Osteocyte (in vitro differentiated cells): ENCODE measurements at places on chromosomes 16 and 17.

DNA sequence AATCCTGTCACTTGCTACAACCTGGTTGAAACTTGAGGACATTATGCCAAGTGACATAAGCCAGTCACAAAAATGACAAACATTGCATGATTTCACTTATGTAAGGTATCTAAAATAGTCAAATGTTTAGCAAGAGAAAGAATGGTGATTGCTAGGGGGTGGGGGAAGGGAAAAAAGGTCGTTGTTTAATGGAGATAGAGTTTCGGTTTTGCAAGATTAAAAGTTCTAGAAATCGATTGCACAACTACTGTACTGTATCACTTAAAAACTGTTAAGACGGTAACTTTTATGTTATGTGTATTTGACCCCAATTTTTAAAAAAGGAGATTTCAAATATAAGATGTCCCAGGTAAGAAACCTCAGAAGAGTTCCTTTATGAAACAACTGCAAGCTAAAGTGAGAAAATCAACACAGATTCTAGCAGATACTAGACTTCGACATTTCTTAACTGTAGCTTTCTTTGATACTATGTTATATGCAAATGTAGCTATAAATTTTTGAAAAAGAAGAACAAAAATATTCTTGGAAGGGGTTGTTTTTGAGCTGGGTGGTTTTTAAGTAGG is 5.9 kb downstream of the MEOX1 start:
- DNase-seq = no peak

- no peak for DNase-seq
Measured at GRCh38 chr17:56540836-56541235, 52.7 kb upstream of the NOG start.

GRCh38 chr16:85767531-85767930 is 16.6 kb upstream of the C16orf74 start:
- no peak for DNase-seq

DNA sequence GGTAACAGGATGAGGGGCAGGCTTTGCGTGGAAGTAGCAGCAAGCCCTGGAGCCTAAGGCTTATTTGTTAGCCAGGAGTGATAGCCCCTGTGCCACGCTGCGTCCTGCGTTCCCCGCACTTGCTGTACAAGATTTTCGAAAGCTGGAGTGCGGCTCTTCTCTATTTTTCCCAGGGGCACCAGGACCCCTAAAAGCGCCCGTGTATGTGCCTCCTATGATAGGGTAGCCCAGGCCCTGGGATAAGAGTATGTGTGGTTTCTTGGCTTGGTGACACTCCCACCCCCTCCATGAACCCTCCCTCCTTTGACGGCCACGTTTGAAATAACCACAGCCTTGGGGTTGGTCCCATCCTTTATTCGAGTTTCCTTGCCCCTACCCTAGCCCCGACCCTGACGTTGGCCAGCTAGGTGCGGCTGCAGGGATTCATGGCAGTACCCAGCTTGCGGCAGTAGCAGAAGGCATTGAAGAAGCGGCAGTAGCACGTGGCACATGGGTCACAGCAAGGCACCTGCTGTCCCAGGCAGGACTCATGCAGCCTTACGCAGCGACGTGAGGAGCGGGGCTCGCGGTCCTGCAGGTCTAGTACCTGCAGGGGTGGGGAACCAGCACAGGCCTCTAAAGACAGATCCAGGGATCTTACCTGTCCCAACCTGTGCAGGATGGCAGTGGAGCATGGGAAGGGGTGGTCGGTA is 968 bp downstream of the AGRP start:
- no peak for DNase-seq

DNA sequence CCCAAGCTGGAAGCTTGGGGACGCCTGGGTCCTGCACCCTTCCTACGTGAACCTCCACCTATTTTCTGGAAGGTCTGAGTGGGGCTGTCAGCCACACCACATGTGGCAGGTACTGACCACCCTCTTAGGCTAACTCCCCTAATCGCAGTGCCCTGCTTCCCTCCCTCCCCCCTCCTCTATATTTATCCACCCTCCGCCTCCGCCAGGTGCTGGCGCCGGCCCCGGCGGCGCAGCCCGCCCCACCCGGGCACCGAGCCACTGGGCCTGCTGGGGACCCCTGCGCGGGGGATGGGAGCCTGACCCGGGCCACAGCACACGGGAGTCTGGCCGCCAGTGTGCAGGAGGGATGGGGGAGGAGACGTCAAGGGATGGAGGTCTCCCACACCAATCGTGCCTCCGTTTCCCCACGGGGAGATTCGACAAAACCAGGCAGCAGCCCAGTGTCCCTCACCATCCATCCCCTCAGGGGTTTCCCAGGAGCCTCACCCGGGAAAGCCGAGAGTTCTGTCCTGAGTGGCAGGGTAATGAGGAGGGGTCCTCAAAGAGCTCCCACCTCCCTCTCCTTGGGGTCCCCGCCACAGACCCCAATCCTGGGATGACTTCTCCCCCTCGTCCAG is 1.3 kb downstream of the PLEKHH3 start:
- no peak for DNase-seq

DNA sequence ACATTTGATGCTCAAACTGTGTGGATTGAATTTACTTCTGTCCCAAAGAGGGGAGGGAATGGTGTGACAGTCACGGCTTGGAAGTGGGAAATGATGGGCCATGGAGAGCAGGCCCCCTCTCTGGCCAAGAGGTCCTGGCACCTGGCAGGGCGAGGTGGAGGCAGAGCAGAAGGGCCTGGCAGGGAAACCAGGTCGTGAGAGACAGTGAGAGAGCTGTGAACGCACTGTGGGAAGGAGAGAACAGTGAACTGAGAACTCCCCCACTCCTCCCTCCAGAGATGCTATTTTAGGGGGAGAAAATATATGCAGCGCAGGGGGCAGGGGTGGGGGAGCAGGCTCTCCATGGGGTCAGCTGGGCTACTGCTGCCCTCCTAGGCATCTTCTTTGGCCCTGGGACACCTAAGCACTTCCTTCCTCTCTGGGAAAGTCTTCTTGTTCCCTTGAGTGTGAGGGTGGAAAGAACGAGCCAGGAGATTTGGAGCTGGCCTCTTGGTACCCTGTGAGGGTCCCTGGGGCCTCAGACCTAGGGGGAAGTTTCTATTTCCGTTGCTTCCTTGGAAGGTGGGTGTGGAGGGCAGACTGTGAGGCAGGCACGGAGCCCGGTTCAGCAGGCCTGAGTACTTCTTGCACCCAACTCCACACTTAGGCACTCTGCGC is 17.2 kb upstream of the TBX21 start:
- DNase-seq = no peak

- DNase-seq = no peak
Measured at GRCh38 chr16:79618692-79619050, 18.1 kb upstream of the MAF start.

- no peak for DNase-seq
Measured at GRCh38 chr16:48836636-48837035, 226.7 kb upstream of the N4BP1 start.

GRCh38 chr17:47736501-47737495 is 3.8 kb downstream of the TBX21 start:
- DNase-seq = peak; percentile 63

- DNase-seq = no peak
Measured at GRCh38 chr17:79619636-79620206, 8.9 kb upstream of the RBFOX3 start.

DNA sequence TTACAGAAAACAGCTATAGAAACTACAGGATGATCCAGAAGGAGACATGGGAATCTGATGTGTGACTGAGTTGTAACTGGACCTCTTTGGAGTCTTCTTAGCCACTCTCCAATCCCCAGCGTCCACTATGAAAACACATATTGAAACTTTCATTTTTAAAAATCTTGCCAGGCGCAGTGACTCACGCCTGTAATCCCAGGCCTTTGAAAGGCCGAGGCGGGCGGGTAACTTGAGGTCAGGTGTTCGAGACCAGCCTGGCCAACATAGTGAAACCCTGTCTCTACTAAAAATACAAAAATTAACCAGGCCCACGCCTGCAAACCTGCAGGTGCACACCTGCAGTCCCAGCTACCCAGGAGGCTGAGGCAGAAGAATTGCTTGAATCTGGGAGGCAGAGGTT is 53.3 kb downstream of the HIC1 start:
- DNase-seq = no peak
